ENCODE measurements at places on chromosomes 3 and 15.
A peak's percentile ranks its signal among the peaks of the same experiment; 100 is the strongest.

DNA sequence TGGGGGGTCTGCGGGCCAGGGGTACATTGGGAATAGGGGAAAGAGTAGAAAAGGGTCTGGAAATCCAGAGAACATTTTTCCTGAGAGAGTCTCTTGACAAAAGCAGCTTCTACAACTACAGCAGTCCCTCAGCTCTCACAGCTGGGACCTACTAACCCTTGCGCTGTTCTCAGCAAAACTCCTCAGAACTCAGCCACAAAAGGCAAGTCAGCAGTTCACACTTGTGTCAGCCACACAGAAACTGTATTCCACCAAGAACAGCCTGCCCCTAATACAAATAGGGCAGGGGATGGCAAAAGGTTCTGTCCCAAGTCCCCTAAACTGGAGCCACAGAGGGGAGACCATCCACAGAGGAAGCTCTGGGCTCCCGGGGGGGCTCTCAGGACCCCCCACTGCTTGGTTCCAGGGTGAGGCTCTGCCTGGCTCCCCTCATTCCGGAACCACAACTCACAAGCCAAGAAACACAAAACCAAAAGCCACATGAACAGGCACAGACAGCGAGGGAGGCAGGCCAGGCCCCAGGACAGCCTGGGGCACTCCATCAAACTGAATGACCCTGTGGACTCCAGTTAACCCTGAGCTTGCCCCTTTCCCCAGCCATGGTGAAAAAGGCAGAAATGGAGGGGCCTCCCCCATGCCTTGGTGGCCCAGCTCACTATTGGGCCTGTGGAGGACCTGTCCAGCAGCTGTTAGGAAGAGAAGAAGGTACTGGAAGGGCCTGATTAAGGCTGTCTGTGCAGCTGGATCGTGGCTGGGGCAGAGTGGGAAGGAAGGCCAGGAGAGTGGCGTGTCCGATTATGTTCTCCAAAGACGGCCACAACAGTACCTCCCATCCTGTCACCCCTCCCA is 162.0 kb downstream of the CHSY1 start:
- no peak for DNase-seq

DNA sequence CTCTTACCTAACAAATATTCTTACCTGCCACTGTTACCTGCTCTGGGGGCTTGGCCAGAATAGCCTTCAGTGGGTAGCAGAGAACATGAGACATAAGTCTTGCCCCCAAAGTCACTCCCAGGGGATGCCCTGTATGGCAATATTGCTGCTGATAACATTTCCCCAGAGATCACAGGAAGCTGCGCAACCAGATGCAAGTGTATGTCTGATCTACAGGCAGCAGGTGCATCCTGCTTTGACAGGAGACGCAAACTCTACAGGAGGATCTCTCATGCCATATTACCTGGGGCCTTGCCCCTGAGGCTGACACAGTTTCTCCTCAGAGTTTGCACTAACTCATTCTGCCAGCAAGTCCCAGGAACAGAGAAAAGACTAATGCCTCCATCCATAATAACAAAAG is 174.4 kb upstream of the LPP start:
- DNase-seq, result no peak

GRCh38 chr3:143146486-143147274 is 27.1 kb downstream of the CHST2 start:
- DNase-seq, result no peak

GRCh38 chr3:40580494-40581091 is 55.8 kb downstream of the ZNF621 start:
- peak; percentile 41 for DNase-seq

- no peak for DNase-seq
Observed at GRCh38 chr3:140292170-140292569, 357.2 kb downstream of the CLSTN2 start.

DNA sequence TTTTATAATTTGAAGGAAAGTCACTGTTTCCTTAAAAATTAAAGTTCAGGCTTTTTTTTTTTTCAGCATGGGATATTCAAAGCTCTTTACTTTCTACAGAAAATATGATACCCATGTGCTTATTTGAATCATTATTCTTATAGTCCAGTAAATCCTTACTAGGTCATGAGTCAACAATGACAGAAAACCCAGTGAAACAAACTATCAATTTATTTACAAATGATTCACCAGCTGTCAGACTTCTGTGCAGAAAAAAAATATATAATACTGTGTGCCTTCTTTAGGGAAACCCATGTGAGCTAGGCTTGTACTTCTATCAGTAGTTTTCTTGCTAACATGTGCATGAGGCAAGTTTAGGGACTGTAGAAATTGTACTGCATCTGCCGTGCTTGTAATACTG is 1.2 kb downstream of the ACP3 start:
- DNase-seq, result no peak

GRCh38 chr3:27114684-27115083 is 254.5 kb downstream of the NEK10 start:
- DNase-seq, result no peak

DNA sequence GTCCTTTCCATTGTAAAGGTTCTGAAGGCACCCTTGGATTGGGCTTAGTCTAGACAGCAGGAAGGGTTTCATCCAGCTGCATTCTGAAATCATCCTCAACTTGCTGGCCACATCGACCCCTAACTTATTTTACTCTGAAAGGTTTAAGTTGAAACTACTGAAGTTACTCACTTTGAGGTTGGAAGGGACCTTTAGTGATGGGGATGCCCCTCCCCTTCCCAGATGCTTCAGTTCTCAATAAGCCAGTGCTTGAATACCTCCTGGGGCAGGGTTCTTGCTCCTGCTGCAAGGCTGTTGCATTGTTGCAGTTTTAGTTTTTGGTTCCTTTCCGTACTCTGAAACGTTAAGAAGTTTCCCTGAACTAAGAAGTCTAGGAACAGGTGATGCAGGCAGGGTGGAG is 26.4 kb downstream of the FGD5 start:
- no peak for DNase-seq

DNA sequence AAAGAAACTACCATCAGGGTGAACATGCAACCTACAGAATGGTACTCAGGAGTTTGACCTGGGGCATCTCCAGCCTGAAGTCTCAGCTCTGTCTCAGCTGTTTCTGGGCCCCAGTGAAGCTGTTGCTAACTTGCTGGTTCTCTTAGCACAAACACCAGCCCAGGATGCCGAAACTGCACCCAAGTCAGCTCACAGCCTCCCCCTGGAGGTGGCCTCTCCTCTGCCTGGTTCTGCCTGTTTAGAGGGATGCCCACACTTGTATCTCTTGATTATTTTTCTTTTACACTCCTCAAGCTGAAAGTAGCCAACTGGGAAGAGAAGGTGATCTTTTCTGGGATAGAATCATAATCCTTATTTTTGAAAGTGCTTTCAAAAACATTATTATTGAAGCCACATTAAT is 289.0 kb upstream of the RASGRP1 start:
- DNase-seq, result peak; percentile 10

DNA sequence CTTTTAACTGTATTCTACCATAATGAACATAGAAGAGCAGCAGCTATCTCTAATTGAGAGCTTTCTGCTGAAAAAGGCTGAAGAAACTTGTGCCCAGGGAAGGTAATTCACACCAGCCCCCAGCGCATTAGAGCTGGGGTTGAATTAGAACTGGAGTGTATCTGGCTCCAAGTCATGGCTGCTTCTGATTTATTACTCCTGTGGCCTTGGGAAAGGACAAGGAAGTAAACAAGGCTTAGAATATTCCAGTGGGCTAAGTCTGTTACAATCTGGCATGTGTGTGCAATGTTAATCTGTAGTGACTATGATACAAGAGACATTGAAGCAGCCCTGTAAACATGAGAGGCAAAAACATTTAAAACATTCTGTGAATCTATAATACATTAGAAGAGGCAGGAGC is 18.1 kb downstream of the CPA3 start:
- no peak for DNase-seq

- DNase-seq, result no peak
Observed at GRCh38 chr3:73603762-73604171, 21.0 kb downstream of the PDZRN3 start.

- DNase-seq, result no peak
Observed at GRCh38 chr3:169387751-169388696, 275.5 kb downstream of the MECOM start.

GRCh38 chr15:100580414-100580813 is 21.6 kb downstream of the LINS1 start:
- DNase-seq, result no peak

DNA sequence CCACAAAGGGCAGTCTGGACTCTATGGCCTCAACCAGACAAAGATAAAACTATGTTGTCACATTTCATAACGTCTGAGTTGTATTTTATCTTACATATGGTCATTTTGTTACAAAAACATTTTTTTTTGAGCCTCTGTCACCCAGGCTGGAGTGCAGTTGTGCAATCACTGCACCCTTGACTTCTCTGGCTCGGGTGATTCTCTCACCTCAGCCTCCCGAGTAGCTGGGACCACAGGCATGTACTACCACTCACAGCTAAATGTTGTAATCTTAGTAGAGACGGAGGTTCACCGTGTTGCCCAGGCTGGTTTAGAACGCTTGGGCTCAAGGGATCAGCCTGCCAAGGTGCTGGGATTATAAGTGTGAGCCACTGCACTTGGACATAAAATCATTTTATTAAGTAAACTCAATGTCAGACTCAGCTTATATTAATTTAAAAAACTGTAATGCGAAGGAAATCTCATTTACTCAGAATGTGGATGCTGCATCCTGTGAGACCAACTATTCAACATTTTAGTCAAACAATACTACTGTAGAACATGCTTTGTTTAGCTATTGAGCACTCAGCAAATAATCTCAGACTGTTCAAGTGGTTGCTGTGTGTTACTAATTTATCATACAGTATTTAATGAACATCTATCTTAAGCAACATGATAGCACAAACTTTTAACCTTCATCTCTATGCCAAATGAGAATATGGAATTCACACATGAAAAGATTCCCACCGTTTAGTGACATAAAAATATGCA is 209.2 kb downstream of the TBL1XR1 start:
- DNase-seq, result no peak

DNA sequence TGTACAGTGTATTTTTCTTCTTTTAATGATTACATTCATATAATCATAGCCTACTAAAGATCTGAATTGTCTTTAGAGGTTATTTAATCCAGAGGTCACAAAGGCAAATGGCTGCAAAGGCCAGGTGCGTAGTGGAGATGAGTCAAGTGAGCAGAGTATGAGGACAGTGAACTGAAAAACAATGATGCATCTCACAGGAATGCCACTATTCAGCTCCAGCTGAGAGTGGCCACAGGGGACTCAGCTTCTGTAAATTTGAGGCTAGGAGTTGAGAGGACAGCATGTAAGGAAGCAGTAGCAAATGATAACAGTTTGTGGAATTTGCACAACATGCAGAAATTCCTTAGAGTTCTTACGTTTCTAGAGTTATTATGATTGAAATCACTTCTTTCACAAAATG is 50.4 kb downstream of the COL6A5 start:
- no peak for DNase-seq

GRCh38 chr3:140093742-140094141 is 158.8 kb downstream of the CLSTN2 start:
- DNase-seq, result no peak

GRCh38 chr3:120092474-120092873 is 1.8 kb downstream of the GSK3B start:
- no peak for DNase-seq

GRCh38 chr3:53044371-53044710 is 1.5 kb downstream of the SFMBT1 start:
- DNase-seq, result no peak

DNA sequence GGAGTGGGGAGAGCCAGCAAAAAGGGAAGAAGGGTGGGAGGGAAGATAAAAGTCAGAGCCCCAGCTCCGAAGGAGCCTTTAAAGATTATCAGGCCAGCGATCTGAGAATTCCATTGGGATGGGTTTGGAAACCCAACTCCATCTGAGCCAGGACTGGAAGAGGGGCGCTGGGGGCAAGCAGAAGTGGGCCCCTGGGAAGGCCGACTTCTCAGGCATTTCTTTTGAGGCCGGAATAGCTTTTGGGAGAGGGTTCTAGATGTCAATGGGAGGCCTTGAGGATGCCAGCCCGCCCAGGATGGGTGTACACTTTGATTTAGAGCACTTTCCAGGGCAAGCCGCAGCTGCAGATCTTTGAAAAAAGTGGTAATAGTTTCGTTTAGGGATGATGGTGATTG is 6.6 kb upstream of the SOX2 start:
- no peak for DNase-seq

- DNase-seq, result no peak
Observed at GRCh38 chr3:72147600-72147999, 362.7 kb upstream of the PROK2 start.

- DNase-seq, result no peak
Observed at GRCh38 chr3:190528706-190529105, 14.8 kb downstream of the IL1RAP start.

- DNase-seq, result no peak
Observed at GRCh38 chr3:12503126-12503957, 19.1 kb downstream of the TSEN2 start.

- DNase-seq, result no peak
Observed at GRCh38 chr15:52660192-52660591, 19.0 kb downstream of the ATOSA start.

DNA sequence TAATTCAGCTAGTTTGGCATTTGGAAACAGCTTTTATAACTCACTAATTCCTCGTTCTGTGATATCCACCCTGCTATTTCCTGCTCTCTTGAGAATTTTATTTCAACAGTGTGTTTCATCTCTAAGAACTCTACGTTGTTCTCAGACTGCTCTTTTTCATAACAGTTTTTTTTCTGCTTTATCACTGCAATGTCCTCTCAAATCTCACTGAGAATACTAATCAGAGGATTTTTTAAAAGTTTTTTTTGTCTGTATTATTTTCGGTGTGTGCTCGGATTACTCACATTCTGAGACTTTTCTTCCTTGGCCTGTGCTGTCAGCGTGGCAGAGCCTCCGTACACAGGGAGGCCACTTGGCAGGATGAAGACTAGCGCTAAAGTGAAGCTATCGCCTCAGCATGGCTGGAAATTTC is 59.4 kb upstream of the NEO1 start:
- no peak for DNase-seq

DNA sequence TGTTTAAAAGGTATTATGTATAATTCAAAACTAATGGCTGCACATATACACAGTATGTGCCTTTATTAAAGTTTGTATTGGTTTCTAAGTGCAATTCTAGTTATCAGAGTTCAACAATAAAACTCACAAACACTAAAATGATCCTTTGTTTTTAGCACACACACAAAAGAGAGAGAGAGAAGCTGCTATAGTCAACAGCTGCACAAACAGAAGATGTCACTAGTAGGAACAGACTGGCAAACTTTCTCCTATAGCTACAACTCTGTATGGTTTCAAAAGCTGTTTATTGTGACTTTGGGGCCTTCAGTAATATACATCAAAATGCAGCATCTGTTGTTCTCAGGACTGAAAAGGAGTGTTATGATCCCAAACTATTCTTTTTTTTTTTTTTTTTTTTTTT is 6.1 kb downstream of the SECISBP2L start:
- DNase-seq, result no peak

DNA sequence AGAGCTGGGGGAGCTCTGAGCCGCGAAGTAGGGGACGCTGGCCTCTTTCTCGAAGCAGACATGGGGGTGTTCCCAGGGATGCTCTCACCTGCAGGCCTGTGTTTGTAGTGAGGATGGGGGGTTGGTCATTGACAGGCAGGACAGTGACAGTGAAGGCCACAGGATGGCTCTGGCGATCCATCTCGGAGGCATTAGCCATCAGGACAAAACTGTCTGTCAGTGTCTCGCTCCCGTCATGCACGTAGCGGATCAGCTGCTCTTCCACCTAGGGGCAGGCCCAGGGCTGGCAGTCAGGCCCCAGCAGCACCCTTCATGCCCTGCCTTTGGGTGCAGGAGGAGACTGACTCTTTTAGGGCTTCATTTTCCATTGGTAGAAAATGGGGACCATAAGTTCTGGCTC is 28.0 kb downstream of the CSPG4 start:
- DNase-seq, result no peak

GRCh38 chr3:129528589-129529100 is at the start of gene RHO:
RHO (plus strand) TSS chr3:129528639; CDS start chr3:129528734, 95 bp downstream.
- no peak for DNase-seq

- no peak for DNase-seq
Observed at GRCh38 chr3:18808429-18808828, 339.9 kb upstream of the KCNH8 start.
